Fibroblast of skin of left quadriceps (primary cell): ENCODE measurements at places on chromosomes 4 and X.

DNA sequence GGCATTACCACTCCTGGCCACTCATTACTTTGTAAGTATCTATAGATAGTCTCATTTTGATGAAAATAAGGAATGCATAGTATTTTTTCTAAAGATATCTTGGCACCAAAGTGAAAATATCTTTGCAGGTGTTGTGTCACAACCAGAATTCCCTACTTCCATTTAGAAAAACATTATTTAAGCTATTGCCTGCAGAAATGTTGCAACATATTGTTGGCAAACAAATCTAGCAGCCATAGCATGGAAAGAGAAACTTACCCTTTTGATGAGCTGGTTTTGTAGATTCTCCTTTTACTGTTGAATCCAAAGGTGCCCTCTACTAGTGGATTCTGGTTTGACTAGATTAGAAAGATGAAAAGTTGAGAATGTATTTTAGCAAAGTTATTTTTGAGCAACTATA, 138.8 kb downstream of the AREG start:
- DNase-seq = no peak

DNA sequence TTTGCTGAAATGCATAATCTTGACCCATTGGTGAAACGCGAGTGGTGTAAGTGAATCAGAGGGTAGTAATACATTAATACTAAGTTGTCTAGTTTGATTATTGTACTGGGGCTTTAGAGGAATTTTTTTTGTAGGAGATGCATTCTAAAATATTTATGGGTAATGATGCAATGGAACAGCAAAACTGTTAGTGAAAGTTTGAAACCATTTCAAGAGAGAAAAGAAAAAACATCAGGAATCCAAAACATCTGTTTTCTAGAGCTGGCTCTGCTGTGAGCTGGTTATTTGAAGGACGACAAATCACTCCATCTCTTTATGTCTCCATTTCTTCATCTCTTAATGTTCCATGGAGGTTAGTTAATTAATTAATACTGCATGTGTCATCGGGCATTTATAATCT, 351.9 kb upstream of the FAT1 start:
- peak; percentile 28 for DNase-seq

- no peak for DNase-seq
Measured at GRCh38 chrX:101252634-101253033, 33.0 kb downstream of the DRP2 start.

DNA sequence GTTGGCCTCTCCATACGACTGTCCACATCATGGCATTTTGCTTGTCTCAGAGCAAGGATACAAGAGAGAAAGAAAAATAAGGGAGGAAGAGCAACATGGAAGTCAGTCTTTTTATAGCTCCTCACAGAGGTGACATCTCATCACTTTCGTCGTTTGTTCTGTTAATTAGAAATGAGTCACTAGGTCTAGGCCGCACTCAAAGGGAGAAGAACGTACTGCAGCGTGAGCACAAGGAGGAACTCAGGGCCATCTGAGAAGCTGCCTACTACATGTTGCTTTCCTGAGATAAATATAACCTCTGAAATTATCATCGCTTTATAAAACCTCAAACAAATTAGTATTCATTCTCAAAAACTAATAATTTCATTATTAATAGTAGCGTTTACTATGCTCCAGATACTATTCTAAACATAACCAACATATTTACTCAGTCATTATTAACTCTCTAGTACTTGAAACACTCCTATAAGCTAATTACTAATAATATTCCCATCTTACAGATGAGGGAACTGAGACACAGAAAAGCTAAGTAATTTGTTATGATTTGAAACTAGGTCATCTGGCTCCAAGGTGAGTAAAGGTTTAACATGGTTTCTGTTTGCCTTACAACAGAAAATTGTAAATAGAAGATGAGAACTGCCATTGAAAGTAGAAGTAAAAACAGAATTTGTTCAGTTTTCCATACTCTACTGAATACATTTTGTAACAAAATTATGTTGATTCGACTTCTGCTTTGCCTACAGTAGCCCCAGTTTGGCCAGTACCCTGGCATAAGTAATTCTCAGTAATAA, 213.2 kb upstream of the UGT8 start:
- no peak for DNase-seq

GRCh38 chrX:153657161-153657560, 10.2 kb downstream of the DUSP9 start:
- no peak for DNase-seq

- peak; percentile 44 for DNase-seq
Measured at GRCh38 chr4:184845367-184846021, 19.7 kb upstream of the ACSL1 start.

GRCh38 chrX:15870310-15870709, 15.7 kb upstream of the AP1S2 start:
- DNase-seq = no peak

DNA sequence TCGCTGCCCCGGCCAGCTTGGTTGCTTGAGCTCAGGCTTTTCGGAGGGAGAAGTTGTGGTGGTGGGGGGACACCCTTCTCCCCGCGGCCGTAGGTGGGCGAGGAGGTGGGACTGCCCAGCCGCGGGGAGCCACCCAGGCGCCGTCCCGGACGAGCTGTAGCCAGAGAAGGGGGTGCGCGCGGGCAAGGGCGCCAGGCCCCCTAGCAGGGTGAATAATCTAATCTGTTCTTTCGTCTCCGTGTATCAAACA, 3.1 kb downstream of the MID1IP1 start:
- no peak for DNase-seq

GRCh38 chr4:53380221-53380620, 2.8 kb downstream of the FIP1L1 start:
- DNase-seq = no peak

- DNase-seq = no peak
Measured at GRCh38 chr4:47194036-47194737, 162.8 kb downstream of the GABRB1 start.

- DNase-seq = peak; percentile 77
Measured at GRCh38 chrX:132651421-132652086, 162.7 kb upstream of the MBNL3 start.

GRCh38 chr4:77344001-77344400, 187.0 kb downstream of the CCNG2 start:
- DNase-seq = no peak

- DNase-seq = no peak
Measured at GRCh38 chr4:90245837-90246236, 118.6 kb downstream of the CCSER1 start.

DNA sequence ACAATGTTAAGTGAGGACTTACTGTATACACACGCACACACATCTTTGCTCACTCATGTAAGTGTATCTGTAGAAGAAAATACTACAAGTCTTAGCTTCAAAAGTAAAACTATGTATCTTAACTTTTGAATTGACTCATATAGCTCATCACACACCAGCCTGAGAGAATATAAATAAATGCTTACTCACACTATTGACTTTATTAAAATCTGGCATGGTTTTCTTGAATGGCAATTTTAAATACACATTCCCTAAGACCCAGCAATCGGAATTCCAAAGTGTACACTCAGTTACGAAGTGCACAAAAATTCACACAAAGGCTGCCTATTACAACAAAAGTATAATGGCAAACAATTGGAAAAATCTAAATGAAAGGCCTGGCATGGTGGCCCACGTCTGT, 2.0 kb downstream of the ERCC6L start:
- no peak for DNase-seq

GRCh38 chr4:5337731-5338130, 286.5 kb downstream of the STK32B start:
- peak; percentile 3 for DNase-seq

DNA sequence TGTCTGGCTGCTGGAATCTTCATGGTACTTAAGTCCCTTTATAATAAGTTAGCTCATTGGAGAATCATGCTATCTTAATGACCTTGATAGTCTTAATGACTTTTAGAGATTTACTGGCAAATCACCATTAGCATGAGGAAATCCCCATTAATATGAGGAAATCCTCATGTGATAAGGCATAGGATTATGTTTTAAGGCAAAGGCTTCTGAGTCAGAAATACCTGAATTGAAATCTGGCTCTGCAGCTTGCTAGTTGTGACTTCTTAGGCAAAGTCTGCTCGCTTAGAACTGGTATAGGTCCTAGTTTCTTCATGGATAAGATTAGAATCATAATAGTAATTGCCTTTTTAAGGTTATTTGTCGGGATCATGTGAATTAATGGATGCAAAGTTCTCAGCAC, 190.2 kb upstream of the BANK1 start:
- no peak for DNase-seq

DNA sequence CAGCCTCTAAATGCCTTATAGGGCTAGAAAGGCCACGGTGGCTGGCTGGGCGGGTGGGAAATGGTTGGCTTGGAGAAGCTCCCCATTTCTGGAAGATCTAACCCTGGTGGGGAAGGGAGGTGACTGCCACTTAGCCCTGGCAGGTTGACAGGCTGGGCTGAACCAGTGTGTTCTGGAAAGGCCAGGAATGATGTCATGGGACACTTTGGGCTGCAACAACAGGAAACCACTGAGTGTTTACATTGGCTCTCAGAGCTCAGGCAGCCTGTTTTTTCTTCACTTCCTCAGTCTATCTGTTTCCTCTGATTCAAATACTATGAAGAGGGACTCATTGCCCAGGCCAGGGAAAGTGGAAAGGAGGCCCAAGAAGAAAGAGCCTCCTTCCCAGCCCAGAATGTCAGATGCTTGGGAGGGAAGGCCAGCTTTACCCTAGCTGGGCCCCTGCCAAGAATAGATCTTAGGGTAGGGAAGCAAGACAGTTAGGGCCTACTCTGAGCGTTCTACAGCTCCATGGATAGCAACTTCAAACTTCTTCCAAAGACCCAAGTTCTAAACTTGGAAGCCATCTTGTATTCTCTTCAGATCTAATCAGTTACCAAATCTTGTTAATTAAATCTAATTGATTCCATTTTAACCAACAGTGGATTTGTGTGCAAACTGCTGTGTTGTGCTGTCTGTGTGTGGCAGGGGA, 65.8 kb upstream of the MSN start:
- DNase-seq = peak; percentile 34

- DNase-seq = peak; percentile 16
Measured at GRCh38 chr4:131091896-131092295, 1995.9 kb downstream of the C4orf33 start.
